Esophagus muscularis mucosa (tissue), 4 donors: ENCODE measurements at places on chromosomes 16 and 17. TPM values are rescaled to one million over a fixed set of nuclear protein-coding genes. Genes with fewer than 3 reads are reported as not detected.

PITPNM3 gene
- total RNA-seq: 73.6 TPM

CDRT4 gene
- total RNA-seq: 1.6 TPM

DNA sequence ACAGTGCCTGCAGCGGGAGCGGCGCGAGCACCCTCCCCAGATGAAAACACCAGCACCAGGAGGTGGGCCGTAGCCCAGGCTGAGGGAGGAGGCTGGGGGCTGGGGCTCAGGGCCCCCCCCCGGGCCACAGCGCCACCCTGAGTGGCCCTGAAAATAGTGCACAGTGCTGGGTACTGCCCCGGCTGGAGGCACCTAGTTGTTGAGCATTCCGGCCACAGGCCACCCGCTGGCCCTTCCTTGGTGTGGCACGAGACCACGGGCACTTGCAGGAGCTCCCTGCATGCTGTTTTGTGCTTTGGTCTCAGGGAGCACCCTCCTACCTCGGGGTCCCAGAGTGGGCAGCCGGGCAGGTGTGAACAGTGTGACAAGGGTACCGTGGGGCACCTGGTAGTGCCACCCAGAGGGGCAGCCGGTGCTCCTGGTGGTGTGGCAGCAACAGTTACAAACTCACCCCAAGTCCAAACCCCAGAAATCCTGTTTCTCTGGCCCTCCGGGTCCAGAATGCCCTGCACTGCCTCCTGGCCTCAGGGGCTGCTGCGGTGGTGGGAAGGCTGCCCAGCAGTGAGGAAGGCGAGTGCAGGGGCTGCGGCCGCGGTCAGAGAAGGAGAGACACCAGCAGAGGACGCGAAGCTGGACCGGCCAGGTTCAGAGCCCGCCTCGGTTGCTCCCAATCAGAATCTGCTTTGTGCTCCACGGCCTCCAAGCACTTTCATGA, 11.9 kb downstream of the FSCN2 start:
- no peak overlapping the region for H3K27ac ChIP-seq
- no peak for DNase-seq
- peaks cover 15% of the 10 kb centered on the region for H3K4me1 ChIP-seq
- H3K4me3 ChIP-seq: no peak overlapping the region
- peaks cover 70% of the 10 kb centered on the region for H3K36me3 ChIP-seq

DNA sequence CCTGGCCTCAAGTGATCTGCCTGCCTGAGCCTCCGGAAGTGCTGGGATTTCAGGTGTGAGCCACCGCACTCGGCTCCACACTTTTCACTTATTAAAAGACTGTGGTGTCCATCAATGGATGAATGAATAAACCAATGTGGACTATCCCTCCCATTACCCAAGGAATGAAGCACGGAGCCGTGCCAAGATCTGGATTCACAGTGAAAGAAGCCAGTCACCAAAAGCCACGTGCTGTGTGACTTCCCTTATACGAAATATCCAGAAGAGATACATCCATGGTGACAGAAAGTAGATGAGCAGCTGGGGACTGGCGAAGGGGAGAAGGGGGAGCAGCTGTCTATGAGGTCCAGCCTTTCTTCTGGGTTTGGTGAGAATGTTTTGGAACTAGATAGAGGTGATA, 48.2 kb upstream of the STH start:
- no peak overlapping the region for H3K4me3 ChIP-seq
- no peaks in the 10 kb centered on the region for H3K36me3 ChIP-seq
- H3K4me1 ChIP-seq: peaks cover 16% of the 10 kb centered on the region
- H3K27me3 ChIP-seq: no peaks in the 10 kb centered on the region
- DNase-seq: no peak
- H3K27ac ChIP-seq: no peak overlapping the region

DNA sequence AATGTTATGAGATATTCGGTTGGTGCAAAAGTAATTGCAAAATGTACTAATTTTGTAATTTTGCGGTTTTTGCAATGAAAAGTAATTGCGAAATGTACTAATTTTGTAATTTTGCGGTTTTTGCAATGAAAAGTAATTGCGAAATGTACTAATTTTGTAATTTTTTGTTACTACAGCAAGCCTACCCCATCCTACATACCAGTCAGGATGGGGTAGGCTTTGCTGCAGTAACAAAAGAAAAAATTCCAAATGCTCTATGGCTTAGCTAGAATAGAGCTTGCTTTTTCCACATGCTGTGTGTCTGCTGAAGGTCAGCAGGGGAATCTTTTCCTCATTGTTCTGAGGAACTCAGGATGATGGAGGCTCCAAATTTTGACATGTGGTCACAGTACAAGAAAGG, 83.3 kb upstream of the GPRC5B start:
- no peaks in the 10 kb centered on the region for H3K4me1 ChIP-seq
- peaks cover 17% of the 10 kb centered on the region for H3K27me3 ChIP-seq
- no peak for DNase-seq
- H3K36me3 ChIP-seq: no peaks in the 10 kb centered on the region
- no peak overlapping the region for H3K4me3 ChIP-seq
- H3K27ac ChIP-seq: no peak overlapping the region

DNA sequence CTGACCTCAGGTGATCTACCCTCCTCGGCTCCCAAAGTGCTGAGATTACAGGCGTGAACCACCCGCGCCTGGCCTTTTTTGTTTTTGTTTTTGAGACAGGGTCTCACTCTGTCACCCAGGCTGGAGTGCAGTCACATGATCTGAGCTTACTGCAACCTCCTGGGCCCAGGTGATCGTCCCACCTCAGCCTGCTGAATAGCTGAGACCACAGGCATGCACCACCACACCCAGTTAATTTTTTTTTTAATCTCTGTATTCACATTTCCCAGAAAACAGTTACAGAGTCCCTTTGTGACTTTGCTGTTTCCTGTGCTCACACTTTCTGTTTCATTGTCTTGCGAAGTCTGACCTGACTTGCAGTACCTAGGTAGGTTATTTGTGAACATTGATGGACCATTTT, 2.7 kb downstream of the CLUAP1 start:
- H3K4me3 ChIP-seq: no peak overlapping the region
- DNase-seq: no peak
- no peaks in the 10 kb centered on the region for H3K27me3 ChIP-seq
- peaks cover 38% of the 10 kb centered on the region for H3K36me3 ChIP-seq
- peaks cover 35% of the 10 kb centered on the region for H3K4me1 ChIP-seq

- no peaks in the 10 kb centered on the region for H3K4me1 ChIP-seq
- peak overlapping the region; percentile 54 for H3K4me3 ChIP-seq
- H3K27me3 ChIP-seq: peaks cover 7% of the 10 kb centered on the region
- H3K36me3 ChIP-seq: no peaks in the 10 kb centered on the region
These were observed 1503.7 kb downstream of the CDH11 start for GRCh38 chr16:63617990-63618763.

DNA sequence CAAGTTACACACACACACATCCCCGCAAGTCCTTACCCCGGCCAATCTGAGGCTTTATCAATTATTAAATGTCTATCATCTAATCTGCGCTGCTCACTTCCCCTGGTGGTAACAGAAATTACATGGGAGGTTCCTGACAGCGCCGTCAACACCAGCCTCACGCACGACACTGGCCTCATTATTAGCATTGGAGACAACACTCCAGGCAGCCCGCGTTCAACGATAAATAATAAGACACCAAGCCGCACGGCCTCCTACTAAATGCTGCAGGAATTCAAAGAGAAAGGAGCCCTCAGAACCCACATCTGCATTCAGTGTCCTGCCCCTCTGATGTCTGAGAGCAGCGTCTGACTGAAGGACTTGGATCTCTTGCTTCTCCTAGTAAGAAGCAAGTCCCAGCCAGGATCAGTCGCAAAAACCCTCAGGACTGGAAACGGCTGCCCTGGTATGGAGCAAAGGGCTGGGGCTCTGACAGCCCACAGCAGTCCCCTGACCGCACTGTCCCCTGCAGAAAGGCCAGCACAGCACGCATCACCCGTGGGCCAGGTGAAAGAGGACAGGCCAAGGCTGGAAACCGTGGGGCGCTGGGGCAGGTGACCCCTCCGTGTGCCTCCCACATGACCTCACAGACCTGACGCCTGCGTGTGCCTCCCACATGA, 7.6 kb upstream of the RPH3AL start:
- no peak for DNase-seq
- H3K4me1 ChIP-seq: peaks cover 8% of the 10 kb centered on the region
- H3K27me3 ChIP-seq: no peaks in the 10 kb centered on the region

- H3K36me3 ChIP-seq: no peaks in the 10 kb centered on the region
- H3K4me3 ChIP-seq: no peak overlapping the region
- no peaks in the 10 kb centered on the region for H3K4me1 ChIP-seq
- no peaks in the 10 kb centered on the region for H3K27me3 ChIP-seq
- no peak for DNase-seq
These were observed 4.6 kb upstream of the DRC7 start for GRCh38 chr16:57689762-57690558.

DNA sequence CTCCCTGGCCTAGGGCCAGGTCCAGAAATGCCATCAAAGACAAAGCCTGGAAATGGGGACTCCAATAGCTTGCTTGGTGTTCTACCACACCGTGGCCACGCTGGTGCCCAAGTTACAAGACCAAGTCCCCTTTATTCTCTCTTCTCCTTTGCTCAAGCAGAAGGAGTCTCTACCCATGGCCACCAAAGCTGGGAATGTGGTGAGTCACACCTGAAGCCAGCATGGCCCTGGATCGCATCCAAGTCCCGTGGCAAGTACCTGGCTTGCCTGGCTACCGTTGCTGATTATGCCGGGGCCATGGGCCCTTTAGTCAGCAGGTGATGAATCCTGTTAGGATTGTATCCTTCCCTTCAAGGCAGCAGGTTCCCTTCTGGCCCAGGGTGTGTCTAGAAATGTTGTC, 260.0 kb downstream of the HAPSTR1 start:
- H3K4me1 ChIP-seq: no peaks in the 10 kb centered on the region
- H3K4me3 ChIP-seq: no peak overlapping the region
- H3K36me3 ChIP-seq: no peaks in the 10 kb centered on the region
- H3K27me3 ChIP-seq: no peaks in the 10 kb centered on the region
- peak; percentile 37 for DNase-seq

DNA sequence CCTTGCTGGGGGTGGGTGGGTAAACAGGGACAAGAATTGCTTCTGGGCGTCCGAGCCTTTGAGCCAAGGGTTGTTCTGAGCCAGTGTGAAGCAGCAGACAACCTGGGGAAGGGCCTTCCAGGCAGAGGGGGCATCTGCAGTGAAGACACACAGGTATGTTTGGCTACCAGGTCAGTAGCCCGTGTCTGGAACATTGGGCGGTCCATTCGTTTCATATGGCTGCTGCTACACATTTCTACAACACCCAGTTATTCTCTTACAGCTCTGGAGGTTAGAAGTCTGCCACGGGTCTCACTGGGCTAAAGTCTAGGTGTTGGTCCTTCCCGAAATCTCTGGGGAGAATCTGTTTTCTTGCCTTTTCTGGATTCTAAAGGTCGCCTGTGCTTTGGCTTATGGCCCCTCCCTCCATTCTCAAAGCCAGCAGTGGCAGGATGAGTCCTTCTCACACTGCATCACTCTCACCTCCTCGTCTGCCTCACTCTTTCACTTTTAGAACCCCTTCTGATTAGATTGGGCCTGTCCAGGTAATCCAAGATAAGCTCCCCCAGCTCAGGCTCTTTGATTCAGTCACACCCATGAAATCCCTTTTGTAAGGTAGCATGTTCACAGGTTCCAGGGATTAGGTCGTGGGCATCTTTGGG, 136.1 kb downstream of the CLEC16A start:
- no peak overlapping the region for H3K4me3 ChIP-seq
- no peaks in the 10 kb centered on the region for H3K27me3 ChIP-seq
- H3K4me1 ChIP-seq: peaks cover 48% of the 10 kb centered on the region
- no peaks in the 10 kb centered on the region for H3K36me3 ChIP-seq
- DNase-seq: no peak
- H3K27ac ChIP-seq: no peak overlapping the region

DNA sequence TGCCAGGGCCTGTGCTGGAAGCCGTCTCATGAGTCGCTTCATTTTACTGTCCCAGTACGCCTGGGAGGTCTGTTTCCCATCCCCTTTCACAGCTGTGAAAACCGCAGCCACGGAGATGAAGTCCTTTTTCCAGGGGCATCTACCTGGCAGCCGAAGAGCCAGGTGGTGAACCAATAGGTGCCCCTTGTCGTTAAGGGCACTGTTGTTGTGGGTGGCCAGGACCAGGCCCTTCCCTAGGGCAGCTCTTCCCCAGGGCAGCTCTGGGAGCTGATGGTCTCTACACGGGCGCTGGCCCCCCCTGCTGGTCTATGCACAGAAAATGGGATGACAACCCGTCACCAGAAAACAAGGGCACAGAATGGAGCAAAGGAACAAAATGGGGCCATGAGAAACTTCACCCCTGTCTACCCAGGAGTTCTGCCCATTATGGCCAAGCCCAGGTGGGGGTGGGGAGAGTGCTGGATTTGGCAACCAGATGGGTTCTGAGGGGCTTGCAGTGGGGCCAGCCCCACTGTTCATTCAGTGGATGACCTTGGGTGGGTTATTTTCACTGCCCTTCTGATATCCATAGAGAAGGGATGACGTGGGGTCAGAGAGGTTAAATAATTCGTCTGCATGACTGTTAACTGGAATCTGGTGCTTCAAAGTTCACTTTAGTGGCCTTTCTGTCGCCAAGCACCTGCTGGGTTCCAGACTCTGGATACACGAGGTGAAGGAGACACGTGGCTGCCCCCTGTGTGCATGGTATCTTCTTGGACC, 11.5 kb downstream of the RMI2 start:
- DNase-seq: no peak
- no peaks in the 10 kb centered on the region for H3K27me3 ChIP-seq
- no peak overlapping the region for H3K4me3 ChIP-seq

DNA sequence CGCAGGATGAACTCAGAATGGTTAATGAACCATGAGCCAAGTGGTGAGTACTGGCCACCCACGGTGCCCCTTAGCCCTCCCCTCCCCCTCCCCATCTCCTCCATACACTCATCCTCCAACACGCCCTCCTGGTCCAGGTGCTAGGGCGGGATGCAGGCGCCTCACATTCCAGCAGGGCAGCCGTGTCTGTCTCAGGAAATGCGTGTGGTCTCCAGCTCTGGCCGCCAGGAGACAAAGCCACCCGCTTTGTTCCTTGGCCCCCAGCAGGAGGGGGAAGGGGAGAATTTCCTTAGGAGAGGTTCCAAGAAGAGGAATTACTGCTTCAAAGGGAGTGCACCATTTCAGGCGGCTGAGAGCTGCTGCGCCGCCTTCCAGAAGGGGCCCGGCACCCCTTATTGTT, 29.7 kb upstream of the RMI2 start:
- no peaks in the 10 kb centered on the region for H3K4me1 ChIP-seq
- no peak overlapping the region for H3K27ac ChIP-seq
- no peak for DNase-seq
- no peaks in the 10 kb centered on the region for H3K27me3 ChIP-seq

DNA sequence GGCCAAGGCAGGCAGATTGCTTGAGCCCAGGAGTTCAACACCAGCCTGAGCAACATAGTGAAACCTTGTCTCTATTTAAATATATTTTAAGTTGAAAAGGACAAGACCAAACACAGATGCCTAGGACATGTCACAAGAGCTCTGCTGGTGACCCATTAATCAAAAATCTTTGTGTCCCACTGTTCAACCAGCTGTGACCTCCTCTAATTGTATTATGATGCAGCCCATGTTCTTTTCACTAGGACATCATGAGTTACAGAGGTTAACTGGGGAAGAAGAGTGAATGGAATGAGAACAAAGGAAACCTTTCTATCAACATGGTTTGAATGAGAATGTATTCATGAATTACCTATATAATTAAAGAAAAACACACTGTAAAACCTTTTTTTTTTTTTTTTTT, 7.0 kb downstream of the EFTUD2 start:
- H3K4me1 ChIP-seq: peaks cover 12% of the 10 kb centered on the region
- no peak for DNase-seq
- H3K27me3 ChIP-seq: no peaks in the 10 kb centered on the region
- peaks cover 33% of the 10 kb centered on the region for H3K36me3 ChIP-seq
- no peak overlapping the region for H3K4me3 ChIP-seq

GRCh38 chr16:49352892-49353291, 20.7 kb upstream of the C16orf78 start:
- no peak for DNase-seq
- H3K27ac ChIP-seq: no peak overlapping the region
- peaks cover 6% of the 10 kb centered on the region for H3K27me3 ChIP-seq
- no peak overlapping the region for H3K4me3 ChIP-seq
- no peaks in the 10 kb centered on the region for H3K4me1 ChIP-seq
- H3K36me3 ChIP-seq: no peaks in the 10 kb centered on the region
